Activated CD8-positive, alpha-beta memory T cell treated with anti-CD3 and anti-CD28 coated beads for 4 hours (primary cell): ENCODE measurements at places on chromosomes 3 and 15.

DNA sequence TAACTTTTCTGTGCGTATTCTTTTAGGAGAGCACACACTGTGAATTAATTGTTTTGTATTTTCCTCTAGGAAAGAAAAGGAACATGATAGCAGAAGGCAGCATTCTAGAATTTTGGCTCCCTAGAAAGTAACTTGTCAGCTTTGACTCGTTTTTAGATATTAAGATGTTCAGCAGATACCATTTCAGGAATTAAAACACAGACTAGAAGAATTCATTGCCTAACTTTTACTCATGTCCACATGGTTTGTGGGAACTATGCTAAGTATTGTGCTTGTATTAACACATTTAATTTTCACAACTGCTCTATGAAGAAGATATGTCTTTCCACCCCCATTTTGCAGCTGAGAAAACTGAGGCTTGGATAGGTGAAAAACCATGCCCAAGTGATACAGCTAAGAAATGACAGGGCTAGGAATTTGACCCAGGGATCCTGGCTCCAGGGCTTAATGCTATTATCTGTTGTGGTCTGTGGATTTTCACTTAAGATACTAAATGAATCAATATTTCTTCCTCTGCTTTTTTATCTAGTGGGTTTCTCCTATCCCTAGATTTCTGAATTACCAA is 128.8 kb downstream of the MITF start:
- DNase-seq = no peak

GRCh38 chr3:185831195-185831594 is 6.4 kb upstream of the IGF2BP2 start:
- no peak for DNase-seq

DNA sequence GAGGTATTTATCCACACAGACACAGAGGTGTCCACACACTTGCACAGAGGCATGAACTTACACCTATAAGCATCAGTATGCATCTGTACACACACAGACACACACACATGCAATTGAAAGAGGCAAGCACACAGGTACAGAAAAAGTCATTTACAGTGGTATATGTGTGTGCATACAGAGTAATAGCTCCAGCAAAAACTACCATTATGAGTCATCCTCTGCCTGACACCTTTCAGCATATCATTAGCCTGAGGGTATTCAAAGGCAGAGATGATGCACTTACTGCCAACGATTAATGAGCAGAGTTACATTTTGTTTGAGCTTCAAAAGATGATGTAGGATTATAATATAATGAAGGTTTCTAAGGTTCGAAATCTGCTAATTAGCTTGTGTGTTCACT is 100.3 kb upstream of the TPRG1 start:
- no peak for DNase-seq

DNA sequence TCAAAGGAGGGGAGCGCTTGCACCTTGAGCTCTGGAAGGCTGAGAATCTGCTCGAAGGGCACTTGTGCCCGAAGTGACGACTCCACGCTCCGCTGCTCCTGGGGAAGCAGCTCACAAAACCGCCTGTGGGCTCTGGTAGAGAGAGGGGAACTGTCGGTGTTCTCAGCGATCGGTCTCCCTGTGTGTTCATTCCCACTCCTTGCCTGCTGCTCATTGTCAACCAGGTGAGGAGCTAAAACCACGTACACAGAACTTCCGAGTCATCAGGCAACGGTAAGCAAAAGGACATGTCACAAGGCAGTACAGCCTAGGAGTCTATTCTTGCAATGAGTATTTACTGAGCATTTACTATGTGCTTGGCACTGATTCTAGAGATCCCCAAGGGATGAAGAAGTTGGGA is 1.5 kb downstream of the CIB1 start:
- no peak for DNase-seq

DNA sequence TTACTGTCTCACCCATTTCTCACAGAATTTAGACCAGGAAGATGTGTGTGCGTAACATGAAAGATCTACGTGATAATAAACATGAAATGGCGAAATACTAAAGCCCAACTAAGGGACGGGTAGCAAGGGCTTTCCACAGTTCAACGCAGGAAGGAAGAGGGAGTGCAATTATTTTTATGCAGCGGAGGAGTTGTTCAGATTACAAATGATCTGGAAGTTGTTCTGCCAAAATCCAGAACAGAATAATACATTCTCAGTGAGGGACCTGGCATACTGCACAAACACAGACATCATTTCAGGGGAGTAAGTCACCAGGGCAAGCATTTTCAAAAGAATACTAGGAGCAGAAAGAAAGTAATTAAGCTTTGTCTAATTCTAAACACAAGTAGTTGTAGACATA is 133.6 kb upstream of the RAP2B start:
- no peak for DNase-seq

GRCh38 chr3:59820352-59820934 is 770.6 kb upstream of the CFAP20DC start:
- no peak for DNase-seq

DNA sequence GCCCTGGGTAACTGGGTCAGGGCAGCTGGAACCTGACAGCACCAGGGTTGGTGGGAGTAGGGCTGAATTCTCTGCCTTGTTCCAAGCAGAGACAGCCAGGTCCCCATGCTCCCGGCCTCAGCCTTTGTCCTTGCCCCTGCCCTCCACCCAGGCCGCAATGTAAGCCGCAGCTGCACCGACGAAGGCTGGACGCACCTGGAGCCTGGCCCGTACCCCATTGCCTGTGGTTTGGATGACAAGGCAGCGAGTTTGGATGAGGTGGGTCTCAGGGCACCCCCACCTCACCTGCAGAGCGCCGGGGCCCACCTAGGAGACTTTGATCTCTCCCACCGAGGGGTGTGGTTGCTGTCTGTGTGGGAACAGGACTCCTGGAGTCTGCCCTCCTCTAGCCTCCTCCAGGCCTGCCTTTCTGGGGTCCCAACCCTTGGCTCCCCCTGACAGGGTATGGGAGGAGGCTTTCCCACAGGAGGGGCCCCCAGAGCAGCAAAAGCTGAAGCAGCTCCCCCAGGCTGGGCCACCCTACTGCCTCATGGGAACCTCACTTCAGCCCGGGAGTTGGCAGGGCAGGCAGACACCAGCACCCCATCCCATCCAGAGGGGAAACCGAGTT is 23.4 kb downstream of the VIPR1 start:
- DNase-seq = no peak

- DNase-seq = no peak
Measured at GRCh38 chr3:115186351-115187148, 39.5 kb upstream of the ZBTB20 start.

GRCh38 chr3:109073116-109073515 is 44.8 kb downstream of the MORC1 start:
- no peak for DNase-seq
